ENCODE measurements at places on chromosomes 16 and 17. TPM values are rescaled to one million over a fixed set of nuclear protein-coding genes. Genes with fewer than 3 reads are reported as not detected.

GRCh38 chr16:4372001-4372577 is 441 bp downstream of the VASN start:
- no peak for DNase-seq

- no peak for DNase-seq
Observed at GRCh38 chr17:16920628-16921020, 51.3 kb downstream of the TNFRSF13B start.

DNA sequence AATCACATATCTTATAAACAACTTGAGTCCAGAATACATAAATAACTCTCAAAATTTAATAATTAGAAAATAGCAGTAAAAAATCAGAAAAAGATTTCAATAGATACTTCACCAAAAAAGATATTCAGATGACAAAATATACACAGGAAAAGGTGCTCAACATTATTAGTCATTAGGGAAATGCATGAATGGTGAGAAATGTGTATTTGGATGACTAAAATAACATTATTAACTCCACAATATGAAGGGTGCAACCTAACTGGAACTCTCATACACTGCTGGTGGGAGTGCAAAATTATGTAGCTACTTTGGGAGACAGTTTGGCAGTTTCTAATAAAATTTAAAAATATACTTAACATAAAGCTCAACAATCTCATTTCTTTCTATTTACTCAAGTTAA is 262.3 kb upstream of the AXIN2 start:
- no peak for DNase-seq

GRCh38 chr16:70805380-70805779 is 4.4 kb upstream of the VAC14 start:
- DNase-seq, result no peak

DNA sequence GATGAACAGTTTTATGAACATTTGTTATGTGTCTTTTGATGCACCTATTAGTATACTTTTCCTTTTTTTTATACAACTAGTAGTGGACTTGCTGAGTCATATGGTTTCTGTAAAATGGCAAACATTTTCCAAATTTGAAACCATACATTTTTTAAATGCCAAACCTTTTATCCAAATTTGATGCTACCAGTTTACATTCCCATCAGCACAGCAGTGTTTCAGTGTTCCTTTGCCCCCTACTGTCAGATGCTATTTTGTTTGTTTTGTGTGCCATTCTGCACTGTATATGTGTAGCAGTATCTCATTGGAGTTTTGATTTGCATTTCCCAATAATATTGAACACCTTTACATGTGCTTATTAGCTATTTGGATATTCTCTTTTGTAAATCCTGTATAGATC is 219.4 kb downstream of the TANC2 start:
- DNase-seq, result no peak

DNA sequence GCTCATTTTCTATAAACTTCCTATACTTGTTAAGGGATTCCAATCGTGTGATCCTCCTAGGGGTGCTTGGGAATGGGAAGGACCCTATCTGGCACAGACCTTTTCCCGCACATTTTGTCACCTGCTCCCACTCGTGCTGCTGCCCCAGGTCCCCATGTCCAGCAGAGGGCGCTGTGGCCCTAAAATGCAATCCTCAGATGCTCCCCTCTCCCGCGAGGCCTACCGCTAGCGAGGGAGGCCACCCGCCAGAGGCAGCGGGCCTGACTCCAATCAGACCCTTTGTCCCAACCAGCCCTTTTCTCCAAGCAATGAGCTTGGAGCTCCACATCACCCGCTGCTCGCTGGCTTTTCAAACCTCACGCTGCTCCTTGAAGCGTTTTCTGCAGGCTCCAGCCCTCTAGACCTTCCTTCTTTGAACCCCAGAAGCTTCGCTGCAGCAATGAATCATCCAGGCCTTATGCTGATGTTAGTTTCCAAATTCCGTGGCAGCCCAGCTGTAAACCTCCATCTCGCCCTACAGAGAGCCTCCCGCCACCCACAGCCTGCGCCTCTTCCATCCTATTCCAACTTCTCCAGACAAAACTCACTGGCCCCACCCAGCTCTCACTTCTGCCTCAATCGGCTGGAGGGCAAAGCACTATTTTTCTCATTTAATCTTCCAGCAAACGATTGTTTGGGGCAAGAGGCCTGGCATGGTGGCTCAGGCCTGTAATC is 23.6 kb upstream of the FZD2 start:
- DNase-seq, result peak; percentile 62

- DNase-seq, result no peak
Observed at GRCh38 chr16:4488499-4488967, 12.3 kb downstream of the HMOX2 start.

DNA sequence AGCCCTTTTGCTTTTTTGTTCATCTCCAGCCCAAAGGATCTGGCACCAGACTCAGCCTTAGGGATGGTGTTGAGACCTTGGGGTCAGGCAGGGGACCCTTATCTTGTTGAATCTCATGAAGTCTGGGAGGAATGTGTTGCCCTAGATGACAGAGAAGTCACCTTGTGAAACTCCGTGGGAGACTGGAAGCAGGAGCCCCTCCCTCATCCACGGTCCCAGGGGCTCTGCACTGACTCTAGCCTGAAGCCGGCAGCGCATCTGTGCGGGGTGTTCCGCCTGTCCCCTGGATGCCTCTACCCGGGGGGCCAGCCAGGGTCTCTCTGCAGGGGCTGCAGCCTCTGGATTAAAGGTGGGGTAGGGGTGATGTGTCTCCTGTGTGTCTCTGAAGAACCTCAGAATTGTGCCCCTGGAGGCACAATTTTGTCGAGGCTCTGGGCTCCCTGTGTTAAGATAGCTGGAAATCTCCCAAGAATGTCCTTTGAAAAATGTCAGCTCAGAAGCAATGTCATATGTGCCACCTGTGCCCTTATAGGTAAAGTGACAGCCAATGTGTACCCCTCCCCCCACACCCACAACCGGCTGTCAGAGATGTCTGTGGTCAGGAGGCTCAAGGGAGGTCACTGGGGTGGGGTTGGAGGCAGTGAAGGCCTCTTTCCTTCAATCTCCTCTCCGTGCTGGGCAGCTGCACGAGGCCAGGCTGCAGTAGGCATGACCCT is 32.1 kb upstream of the CDC42EP4 start:
- no peak for DNase-seq

DNA sequence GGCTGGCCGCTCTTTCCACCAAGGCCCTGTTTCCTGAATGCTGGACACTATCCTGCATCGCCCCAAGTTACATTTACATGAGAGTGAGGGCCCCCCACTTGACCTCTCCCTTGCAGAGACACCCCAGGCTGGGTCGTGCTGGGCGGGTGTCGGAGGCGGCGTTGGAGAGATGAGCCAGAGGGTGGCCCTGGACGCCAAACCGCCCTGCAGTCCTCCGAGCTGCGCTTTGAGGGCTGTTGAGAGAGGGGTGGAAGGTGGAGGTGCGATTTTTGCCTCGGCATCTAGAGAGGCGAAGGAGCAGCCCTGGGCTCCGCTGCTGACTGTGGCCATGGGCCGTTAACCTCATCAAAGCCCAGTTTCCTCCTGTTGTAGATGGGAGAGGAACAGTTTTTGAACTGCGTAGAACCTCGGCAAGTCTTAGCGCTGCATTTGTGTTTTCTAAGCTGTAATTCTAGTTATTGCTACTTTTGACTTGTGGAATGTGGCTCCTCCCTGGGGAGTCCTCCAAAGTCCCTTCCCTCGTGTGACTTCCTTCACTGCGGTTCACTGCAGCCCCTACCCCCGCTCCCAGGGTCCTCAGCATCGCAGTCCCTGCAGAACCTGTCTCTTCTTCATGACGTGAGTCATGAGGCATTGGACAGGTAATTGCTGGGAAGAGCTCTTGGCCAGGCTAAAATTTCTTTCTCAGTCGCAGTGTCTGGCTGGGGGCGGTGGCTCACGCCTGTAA is 986 bp upstream of the ELOB start:
- peak; percentile 69 for DNase-seq

DNA sequence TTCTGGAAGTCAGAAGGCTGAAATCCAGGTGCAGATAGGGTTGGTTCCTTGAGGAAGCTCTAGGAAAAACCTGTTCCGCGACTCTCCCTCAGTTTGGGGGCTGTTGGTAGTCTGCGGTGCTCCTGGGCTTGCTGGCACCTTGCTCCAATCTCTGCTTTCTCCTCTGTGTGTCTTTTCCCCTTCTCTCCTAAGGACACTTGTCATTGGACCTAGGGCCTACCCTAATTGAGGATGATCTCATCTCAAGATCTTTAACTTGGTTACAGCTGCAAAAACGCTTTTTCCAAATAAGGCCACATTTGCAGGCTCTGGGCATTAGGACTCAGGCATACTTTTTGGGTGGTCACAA is 12.9 kb upstream of the CACNG4 start:
- DNase-seq, result no peak

GRCh38 chr16:2022723-2023091 is 3.1 kb downstream of the NPW start:
- DNase-seq, result no peak

DNA sequence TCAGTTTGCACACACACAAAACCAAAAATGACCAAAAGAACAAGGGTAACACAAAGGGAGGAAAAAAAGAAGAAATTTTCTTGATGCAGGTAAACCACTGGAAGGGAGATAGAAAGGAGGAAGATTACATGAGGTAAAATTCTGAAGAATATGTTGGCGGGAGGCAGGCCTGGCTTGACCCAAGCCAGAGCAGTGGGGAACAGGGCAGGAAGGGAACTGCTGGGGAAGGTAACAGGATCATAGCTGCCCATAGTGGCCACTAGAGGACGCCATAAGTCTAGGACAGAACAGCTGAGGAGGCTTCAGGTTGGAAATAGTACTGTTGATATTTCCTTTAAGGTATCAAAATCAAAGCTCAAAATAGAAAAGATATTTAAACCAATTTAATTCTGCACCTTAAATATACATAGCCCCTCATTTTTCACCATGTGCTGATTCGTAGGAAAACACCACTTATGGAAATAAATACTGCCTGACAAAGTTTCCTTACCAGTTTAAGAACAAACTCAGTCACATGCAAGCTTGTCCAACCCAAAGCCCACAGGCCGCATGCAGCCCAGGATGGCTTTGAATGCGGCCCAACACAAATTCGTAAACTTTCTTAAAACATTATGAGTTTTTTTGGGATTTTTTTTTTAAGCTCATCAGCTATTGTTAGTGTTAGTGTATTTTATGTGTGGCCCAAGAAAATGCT is 15.5 kb downstream of the VPS35 start:
- peak; percentile 32 for DNase-seq

DNA sequence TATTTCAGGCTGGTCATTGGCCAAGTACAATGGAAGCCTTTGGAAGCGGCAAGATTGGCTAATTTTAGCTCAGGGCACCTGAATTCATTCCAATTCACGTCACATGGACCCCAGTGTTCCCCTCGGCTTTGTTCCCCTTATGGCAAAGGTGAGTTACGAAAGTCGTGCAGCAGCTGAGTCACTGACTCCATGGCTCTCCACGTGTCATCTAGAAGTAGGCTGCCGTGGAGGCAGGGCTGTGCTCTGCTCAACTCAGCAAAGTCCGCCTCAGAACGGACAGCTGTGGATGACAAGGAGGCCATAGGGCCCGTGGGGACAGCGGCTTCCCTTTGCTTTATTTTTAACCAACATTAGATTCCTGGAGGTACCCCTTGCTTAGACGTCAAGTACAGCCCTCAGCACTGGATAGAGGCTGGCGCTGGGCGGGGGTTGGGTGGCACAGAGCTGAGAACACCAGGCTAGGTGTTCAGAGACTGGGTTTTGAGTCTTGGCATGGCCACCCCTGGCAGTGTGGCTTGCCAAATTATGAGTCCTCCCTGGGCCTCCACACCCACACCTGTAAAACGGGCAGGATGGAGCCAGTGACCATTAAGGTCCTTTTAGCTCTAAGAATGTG is 23.6 kb downstream of the ADAD2 start:
- no peak for DNase-seq

DNA sequence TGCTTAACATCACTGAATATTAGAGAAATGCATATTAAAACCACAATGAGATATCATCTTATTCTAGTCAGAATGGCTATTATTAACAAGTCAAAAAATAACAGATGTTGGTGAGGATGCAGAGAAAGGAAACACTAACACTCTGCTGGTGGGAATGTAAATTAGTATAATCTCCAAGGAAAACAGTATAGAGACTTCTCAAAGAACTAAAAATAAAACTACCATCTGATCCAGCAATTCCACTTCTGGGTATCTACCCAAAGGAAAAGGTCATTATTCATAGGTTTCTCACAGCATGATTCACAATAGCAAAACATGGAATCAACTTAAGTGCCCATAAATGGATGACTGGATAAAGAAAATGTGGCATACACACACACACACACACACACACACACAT is 166.4 kb downstream of the CEP112 start:
- DNase-seq, result no peak

- DNase-seq, result no peak
Observed at GRCh38 chr16:57289391-57290257, 5.2 kb upstream of the PLLP start.

DNA sequence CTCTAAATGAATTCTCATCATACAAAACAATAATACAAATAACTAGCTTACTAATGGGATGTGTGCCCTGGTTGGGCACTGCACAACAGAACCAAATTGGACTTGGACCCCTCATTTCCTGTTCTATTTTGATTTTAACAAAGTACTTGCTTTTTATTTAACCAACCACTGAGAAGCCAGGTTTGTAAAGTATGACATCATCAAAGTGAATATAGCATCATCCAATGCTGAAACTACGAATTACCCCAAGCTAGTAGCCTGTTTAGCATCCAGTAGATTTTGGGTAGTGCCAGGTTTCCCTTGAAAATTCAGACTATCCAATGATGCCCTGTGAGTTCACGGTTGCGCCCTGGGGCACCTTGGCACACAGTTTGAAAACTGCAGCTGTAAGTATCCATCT is 51.0 kb downstream of the HYDIN start:
- DNase-seq, result no peak

GRCh38 chr17:39627047-39627711 is 427 bp downstream of the PPP1R1B start:
- DNase-seq, result no peak

RASL10B gene
- total RNA-seq, result 0.76 TPM

ITGA2B gene
- total RNA-seq, result 0.38 TPM

GABARAPL2 gene
- 103 TPM for total RNA-seq

HEXIM2 gene
- 7.4 TPM for total RNA-seq

KREMEN2 gene
- total RNA-seq, result 18.2 TPM

C16orf87 gene
- total RNA-seq, result 11.3 TPM

KRTAP9-6 gene
- total RNA-seq, result not detected

GPR142 gene
- total RNA-seq, result 0.09 TPM

ABCC12 gene
- total RNA-seq, result 0.05 TPM

IRX5 gene
- total RNA-seq, result 0.61 TPM

CES1 gene
- 2.1 TPM for total RNA-seq

PROCA1 gene
- 1.0 TPM for total RNA-seq
